Activated CD8-positive, alpha-beta memory T cell treated with anti-CD3 and anti-CD28 coated beads for 4 hours (primary cell): ENCODE measurements at places on chromosomes 1 and 21.

GRCh38 chr1:88935522-88936222 is 44.3 kb upstream of the GTF2B start:
- no peak for DNase-seq

DNA sequence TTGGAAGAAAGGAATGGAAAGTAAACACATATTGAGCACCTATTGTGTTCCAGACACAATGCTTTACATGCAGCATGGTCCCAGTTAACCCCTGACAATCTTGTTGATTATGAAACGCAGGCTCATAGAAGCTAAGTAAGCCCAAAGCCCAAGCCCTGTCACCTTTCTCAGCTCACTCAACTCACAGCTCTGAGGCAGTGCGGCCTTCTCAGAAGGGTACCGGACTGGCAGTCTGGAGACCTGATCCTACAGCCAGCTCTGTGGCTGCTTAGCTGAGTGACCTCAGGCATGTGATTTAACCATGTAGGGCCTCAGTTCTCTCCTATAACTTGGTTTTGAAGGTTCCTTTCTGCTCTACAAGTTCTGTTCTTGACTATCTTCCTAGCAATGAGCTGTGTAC is 464 bp upstream of the RNASEL start:
- no peak for DNase-seq

DNA sequence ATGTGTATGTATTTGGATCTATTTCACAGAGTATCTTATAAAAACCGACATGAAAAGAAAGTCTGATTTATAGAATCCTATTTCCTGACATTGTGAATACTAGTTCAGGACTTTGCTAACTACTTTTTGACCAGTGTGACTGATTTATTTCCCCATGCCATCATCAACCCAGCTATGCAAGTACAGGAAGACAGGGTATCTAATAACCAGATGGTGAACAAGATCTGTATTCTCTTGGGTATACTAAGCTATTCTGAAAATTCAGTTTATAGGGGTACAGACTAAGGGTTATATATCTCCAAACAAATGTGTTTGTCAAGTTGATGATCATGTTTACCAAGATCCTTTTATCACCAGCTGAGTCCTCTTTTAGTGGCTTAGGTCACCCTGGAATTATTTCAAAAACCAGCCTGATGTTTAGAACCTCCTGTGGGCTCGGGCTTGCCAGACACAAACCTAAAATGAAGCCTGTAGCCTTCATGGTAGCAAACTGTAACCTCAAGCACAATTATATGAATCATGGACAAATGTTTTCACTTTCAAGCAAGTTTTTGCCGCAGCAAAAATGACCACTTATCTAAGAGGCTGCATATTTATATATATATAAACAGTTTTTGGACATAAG is 185.1 kb downstream of the FGGY start:
- no peak for DNase-seq

- DNase-seq: no peak
Measured at GRCh38 chr1:215824245-215824644, 257.1 kb downstream of the KCTD3 start.

DNA sequence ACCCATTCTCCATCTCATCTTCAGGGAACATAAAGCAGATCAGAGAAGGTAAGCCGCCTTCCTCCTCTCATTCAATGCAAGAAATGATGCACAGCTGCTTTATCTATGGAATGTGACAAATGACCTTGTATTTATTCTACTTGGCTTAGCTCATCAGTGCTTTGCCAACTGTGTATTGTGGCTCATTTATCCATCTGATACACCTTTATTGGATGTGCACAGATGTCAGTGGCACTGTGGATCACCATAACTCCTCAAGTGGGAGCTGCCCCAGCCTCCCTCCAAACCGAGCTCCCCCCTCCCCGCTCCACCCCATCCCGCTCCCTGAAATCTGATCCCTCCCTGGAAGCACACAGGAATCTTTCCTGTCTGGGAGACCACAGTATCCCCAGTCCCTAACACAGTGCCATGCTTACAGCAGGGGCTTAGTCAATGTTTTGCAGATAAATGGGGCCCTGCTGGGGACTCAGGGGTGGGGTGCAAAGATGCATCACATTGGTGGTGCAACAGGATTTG is 156.0 kb upstream of the RAB4A start:
- DNase-seq: no peak

DNA sequence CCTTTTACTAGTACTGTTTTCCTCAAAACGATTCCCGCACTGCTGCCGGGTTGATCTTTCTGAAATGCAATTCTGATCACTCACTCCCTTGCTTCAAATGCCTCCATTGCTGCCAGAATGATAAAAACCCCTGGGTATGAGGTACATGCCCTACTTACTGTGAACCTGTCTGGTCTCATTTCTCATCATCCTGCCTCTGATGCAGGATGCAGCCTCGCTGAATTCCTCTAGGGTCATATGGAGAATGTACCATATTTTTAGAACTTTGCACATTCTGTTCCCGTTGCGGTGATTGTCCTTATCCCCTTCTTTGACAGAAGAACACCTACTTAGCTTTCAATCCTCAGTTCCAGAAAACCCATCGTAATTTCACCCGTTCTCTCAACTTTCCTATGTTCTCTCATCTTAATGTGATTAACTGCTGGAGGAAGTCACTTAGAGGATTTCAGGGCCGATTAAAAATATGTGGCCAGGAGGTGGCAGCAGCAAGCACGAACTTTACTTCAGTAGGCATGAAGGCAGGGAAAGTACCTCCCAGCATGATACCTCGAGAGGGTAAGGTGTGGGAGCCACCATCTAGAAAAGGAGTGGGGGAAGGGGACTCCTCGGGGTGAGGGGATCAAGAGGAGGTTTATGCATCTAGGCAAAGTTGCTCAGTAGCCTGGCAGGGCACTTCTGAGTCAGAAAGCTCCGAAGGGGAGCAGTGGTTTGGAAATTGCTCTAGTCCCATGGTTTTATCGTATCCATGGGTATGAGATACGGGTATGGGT is 361.5 kb upstream of the ZP4 start:
- DNase-seq: no peak

DNA sequence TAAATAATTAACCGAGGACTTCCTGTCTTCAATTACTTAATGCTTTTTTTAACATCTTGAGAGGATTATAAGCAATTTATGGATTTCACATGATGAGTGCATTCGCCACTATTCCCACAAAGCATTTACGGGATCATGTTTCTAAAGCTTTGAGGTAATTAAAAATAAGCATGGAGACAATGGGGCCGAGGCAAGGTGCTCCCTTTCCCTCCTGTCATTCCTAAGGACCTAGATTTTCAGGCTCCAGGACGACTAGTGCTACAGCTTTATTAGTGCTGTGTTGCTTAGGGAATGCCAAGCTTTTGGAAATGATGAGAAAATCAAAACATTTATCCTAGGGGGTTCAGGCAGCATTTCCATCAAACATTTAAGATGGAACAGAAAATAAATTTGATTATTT is 209.2 kb downstream of the KCTD3 start:
- no peak for DNase-seq

GRCh38 chr1:215710899-215711225 is 143.8 kb downstream of the KCTD3 start:
- no peak for DNase-seq

- no peak for DNase-seq
Measured at GRCh38 chr1:183808296-183809027, 3.5 kb downstream of the RGL1 start.

GRCh38 chr1:241485145-241485544 is 34.4 kb downstream of the FH start:
- no peak for DNase-seq

DNA sequence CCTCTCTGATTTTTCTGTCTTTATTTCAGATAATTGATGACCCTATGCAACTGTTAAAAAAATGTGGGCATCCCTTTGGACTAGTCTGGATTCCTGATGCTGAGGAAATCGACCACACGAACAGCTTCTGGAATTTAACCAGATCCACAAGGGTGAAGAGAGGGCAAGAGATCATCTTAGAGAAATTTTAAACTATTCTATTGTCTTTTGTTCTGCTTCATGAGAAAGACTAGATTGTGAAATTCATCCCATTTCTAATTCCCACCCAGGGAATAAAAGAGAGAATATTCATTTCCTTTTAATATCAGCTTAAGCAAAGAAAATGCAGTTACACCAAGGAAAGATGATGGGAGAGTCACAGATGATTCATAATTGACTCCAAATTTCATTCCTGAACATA is 71.8 kb downstream of the DUSP10 start:
- DNase-seq: no peak

DNA sequence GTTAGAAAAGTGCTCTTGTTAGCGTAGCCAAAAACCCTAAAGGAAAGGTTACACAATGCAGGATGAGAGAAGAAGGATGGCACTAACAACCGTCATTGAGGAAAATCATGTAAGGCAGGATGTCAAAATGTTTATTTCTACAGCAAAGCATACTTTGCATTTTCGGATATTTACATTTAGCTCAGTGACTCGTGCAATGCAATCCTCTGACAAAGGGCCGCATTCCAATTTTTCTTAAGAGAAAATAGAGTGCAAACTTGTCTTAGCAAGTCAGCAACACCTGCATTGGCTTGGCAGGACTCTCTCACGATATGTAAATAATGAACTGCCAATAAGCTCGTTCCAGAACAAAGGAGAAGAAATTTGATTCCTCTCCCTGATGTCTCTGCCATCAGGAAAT is 33.3 kb downstream of the TIAM1 start:
- DNase-seq: no peak

GRCh38 chr1:15761366-15762128 is 3.0 kb downstream of the FBLIM1 start:
- no peak for DNase-seq

DNA sequence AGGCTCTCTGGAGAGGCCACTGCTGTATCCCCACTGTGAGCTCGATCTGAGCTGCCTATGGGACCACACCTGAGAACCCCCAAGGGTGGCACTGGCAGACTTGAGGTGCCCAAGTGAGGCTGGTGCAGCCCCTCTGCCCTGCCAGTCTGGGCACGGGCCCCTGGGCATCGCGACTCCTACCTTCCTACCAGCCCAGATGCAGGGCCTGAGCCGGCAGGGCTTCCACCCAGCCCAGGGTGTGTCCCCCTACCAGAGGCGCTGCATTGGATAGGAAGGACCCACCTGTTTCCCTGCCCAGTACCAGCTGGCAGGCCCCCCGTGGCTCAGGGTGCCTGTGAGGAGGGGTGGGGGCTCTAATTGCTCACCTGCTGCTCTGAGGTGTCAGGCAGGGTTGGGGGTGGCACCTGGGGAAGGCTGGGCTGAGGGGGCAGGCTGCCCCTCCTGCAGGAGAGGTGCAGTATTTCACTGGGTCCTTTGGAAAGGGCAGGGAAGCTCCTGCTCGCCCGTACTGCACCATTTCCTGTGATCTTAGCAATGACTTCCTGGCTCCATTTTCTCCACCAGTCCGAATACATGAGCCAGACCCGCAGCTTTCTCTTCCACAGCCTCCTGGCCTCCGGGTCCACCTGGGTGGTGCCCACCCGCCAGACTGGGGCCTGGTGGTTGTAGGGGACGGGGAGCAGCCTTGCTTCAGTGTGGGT is 11.8 kb downstream of the TP73 start:
- no peak for DNase-seq

- no peak for DNase-seq
Measured at GRCh38 chr1:218421531-218421930, 76.4 kb downstream of the TGFB2 start.

GRCh38 chr1:221632072-221632471 is 109.8 kb downstream of the DUSP10 start:
- no peak for DNase-seq

GRCh38 chr1:208654241-208654640 is 410.1 kb upstream of the PLXNA2 start:
- DNase-seq: no peak

GRCh38 chr1:27430903-27431600 is 38.6 kb downstream of the GPR3 start:
- DNase-seq: no peak

- no peak for DNase-seq
Measured at GRCh38 chr21:27412530-27412929, 445.6 kb upstream of the ADAMTS5 start.

DNA sequence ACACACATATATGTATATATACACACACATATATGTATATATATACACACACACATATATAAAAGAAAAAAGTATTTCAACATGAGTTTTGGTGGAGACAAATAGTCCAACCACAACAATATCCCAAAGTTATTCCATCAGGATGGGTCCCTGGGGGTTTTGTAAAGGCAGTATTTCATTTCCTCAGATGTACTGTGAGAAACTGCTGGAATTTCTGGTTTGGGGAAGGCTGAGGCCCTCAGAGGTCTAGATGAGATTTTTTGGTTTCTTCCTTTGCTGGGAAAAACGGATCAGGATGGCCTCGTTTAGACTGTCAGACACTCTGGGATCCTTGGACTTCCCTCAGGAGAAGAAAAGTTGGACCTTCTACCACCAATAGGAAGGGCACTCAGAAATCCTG is 36.5 kb upstream of the TENT5B start:
- DNase-seq: no peak

- no peak for DNase-seq
Measured at GRCh38 chr21:42650441-42651421, 2.7 kb upstream of the PDE9A start.

DNA sequence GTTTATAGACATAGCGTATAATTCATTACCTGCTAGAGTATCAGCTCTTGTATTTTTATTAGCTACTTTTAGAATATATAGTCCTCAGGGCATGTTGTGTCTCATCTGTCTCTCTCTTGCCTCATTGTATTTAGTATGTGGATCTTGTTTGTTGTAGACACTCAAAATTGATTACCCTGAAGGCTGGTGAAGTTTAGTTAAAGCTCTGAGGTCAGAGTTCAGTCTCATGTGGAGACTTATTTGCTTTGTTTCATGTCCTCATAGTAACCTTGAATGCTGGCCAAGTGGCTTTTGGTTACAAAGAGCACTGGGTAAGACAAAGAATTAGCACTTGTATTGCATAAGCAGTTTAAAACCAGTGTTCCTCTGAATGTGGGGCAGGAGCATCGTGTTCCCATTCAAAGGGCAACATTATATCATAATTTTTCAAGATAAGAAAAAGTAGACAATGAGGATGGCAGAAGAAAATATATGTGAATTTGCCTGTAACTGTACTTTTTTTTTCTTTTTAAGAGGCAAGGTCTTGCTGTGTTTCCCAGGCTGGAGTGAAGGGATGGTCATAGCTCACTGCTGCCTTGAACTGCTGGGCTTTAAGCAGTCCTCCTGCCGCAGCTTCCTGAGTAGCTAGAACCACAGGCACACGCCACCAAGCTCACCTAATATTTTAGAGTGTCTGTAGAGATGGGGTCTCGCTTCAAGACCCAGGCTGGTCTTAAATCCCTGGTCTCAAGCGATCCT is 17.4 kb downstream of the CNST start:
- no peak for DNase-seq

GRCh38 chr1:235427447-235427846 is 60.2 kb downstream of the TBCE start:
- DNase-seq: no peak

DNA sequence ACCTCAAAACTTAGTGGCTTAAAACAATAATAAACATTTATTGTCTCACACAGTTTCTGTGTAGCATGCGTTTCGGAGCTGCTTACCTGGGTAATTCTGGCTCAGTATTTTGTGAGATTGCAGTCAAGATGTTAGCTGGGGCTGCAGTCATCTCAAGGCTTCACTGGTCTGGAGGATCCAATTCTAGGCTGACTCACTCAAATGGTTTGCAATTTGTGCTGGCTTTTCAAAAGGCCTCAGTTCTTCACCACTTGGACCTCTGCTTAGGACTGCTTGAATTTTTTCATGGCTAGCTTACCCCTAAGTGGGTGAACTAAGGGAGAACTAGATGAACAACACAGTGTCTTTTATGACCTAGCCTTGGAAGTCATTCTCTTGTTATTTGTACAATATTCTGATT is 21.0 kb downstream of the XPR1 start:
- no peak for DNase-seq
